ENCODE measurements at places on chromosomes 2 and 18.
A peak's percentile ranks its signal among the peaks of the same experiment; 100 is the strongest.

DNA sequence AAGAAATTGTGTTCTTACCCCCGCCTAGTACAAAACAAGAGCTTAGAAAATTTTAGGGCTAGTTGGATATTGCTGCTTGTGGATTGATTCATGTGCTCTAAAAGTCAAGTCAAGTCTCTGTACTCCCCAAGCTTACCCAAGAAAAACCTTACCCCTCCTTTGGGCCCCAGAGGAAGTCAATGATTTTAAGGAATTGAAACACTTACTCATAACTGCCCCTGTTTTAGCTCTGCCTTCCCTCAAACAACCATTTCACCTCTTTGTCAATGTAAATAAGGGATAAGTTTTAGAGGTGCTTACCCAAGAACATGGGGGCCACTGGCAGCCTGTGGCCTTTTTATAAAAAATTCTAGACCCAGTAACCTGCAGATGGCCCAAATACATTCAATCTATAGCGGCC, 136.6 kb upstream of the RMP24 start:
- no peak for DNase-seq

GRCh38 chr18:32086881-32087280, 4.8 kb upstream of the RNF138 start:
- no peak for DNase-seq

- DNase-seq, result no peak
Measured at GRCh38 chr2:161245671-161246070, 62.6 kb upstream of the PSMD14 start.

GRCh38 chr18:56799756-56800155, 148.6 kb downstream of the WDR7 start:
- DNase-seq, result no peak

GRCh38 chr2:234178330-234179030, 128.0 kb downstream of the SPP2 start:
- DNase-seq, result no peak

- DNase-seq, result no peak
Measured at GRCh38 chr18:34643989-34644388, 66.1 kb upstream of the DTNA start.

GRCh38 chr2:218876562-218877219, 4.0 kb upstream of the WNT10A start:
- DNase-seq, result peak; percentile 68

- DNase-seq, result no peak
Measured at GRCh38 chr18:75374466-75374865, 53.0 kb downstream of the SMIM21 start.

GRCh38 chr2:168315331-168316072, 68.1 kb upstream of the STK39 start:
- DNase-seq, result no peak

DNA sequence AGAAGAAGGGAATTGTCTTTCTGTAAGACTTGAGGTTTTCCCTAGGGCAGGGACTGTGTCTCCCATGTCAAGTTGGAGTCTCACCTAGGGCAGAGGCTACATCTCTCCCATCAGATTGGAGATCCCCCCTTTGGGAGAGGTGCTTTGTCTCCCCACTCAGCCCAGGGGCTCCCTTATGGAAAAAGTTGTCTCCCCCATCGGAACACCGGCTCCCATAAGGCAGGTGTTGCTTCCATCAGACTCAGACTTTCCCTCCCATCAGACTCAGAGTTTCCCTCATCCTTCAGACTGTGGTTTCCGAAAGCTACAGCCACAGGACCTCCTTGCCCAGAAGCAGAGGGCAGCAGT, 5.8 kb downstream of the ANKRD53 start:
- DNase-seq, result no peak

- DNase-seq, result no peak
Measured at GRCh38 chr2:107338571-107338970, 452.6 kb upstream of the ST6GAL2 start.

DNA sequence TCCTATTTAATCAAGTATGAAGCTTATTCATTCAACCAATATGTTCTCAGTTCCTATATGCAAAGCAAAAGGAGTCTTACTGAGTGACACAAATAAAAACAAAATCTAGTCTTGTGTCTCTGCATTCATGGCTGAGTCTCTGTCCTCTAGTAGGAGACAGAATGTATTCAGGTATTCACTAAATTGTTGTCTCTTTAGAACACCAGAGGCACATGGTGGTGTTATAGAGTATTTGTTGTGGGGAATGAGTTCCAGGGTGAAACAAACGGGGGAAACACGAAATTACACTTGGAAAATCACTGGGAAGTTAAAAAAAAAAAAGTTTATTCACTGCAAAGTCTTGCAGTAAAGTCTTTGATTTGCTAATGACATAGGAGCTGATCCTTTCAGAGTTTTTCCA, 131.7 kb upstream of the FSHR start:
- no peak for DNase-seq

- no peak for DNase-seq
Measured at GRCh38 chr18:56569416-56569815, 69.0 kb downstream of the TXNL1 start.

GRCh38 chr2:54455563-54456361, at the start of gene SPTBN1:
Gene SPTBN1 (plus strand): TSS chr2:54456327. CDS start chr2:54526419, 70,092 bp downstream.
- DNase-seq, result peak; percentile 27

GRCh38 chr2:46984642-46985476, 69.3 kb upstream of the MCFD2 start:
- peak; percentile 42 for DNase-seq

- no peak for DNase-seq
Measured at GRCh38 chr2:208306291-208306690, 40.2 kb downstream of the PIKFYVE start.

GRCh38 chr2:196088203-196088602, 19.6 kb upstream of the DNAH7 start:
- no peak for DNase-seq

DNA sequence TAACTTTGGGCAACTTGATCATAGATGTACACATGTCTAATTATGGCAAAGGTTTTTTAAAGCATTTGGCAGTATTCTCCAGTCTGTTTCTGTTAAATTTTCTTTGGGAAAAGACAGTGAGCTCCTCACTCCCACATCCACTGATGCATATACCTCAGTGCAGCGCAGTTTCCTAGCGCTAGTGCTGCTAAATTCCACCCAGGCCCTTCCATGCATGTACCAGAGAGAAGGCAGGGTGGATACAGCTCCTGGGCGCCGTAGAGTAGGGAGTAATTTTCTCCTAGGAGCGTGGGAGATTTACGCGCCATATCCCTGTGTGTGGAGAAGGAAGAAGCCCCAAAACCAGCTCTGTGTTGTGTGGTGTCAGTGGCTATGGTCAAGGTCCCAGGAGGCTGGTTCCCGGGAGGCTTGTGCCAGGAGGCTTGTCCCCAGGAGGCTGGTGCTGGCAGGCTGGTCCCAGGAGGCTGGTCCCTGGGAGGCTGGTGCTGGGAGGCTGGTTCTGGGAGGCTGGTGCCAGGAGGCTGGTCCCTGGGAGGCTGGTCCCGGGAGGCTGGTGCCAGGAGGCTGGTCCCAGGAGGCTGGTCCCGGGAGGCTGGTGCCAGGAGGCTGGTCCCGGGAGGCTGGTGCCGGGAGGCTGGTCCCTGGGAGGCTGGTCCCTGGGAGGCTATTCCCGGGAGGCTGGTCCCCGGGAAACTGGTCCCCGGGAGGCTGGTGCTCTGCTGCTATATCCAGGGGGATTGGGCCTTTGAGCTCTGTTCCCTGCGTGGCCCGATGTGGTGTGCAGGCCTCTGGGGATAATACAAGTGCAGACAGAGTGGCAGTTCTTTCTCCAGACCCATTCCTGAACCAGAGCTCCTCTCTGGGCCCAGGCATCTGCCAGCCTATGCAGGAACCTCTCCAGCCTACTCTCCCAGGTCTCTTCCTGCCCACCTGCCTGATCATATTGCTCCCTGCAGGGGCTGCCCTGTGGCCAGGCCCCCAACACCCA, 161.2 kb downstream of the SEPTIN10 start:
- DNase-seq, result no peak

- no peak for DNase-seq
Measured at GRCh38 chr2:202116691-202117090, 43.6 kb downstream of the KIAA2012 start.

DNA sequence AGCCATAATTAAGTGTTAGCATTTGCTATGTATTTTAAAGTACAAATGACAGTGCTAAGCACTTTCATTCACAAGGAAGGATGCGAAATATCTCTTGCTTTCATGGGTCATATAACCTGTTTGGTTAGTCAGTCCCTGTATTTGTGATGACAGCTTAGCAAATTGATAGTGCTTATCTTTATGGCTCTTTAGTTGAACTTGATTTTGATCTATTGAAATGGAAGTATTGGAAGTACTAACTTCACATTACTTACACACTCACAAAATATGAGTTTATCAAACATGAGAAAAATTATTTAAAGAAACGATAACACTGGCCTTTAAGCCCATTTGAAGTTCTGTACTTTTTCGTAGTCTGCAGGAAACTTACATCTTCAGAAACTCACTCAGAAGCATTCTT, 97.4 kb upstream of the NEUROD1 start:
- no peak for DNase-seq

- no peak for DNase-seq
Measured at GRCh38 chr2:71680925-71681324, 227.6 kb downstream of the DYSF start.

- no peak for DNase-seq
Measured at GRCh38 chr2:134367213-134367612, 113.3 kb downstream of the MGAT5 start.

DNA sequence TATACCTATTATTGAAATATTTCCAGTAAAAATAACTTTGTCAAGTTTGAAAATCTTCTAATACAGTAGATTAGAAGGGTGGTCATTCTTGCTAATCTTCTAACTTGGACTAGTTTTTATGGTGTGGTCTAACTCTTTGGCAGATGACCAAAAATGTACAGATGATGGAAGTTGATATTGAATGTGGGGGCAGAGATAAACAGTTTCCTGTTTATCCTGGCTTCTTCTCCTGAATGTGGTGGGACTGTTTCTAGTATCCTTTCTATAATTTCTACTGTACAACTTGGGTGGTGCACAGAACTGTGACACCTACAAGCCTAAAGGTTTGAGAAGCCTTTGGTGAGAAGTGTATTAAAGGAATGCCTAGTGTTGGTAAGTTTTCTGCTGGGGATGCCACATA, 178.7 kb downstream of the PDE11A start:
- DNase-seq, result no peak

DNA sequence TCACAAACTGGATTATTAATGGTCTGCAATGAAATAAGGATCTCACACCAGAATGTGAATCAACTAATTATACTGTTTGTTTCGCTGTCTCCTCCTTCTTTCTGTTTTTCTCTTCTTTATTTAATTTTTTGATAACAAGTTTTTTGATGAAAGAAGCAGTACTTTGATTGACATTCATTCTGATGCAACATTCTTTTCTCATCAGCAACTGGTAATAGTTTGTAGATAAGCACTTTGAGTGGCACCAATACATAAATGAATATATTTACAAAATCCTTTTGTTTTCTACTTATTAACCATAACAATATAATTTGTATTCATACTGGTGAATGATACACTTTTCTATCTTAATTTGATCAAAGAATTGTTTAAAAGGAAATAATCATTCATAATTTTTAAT, 115.3 kb upstream of the FAM117B start:
- DNase-seq, result no peak

- no peak for DNase-seq
Measured at GRCh38 chr2:129957891-129958290, 21.6 kb upstream of the RAB6C start.

DNA sequence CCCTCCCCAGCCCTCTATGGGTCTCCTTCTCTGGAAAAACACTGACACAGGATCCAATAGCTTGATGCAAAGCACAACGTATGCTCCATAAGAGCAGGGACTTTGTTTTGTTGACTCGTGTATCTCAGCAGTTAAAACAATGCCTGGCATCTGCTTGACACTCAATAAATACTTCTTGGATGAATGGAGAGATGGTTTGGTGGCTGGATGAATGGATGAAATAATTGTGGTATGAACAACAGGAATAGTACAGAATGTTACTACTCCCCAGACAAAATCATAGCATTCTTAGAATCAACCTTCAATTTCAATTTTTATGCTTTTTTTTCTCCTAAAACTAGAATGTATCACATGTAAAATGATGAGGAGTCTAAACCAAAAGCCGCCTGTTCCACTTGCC, 57.4 kb downstream of the KCNE4 start:
- DNase-seq, result no peak

- DNase-seq, result no peak
Measured at GRCh38 chr2:51013933-51014526, 17.9 kb downstream of the NRXN1 start.

DNA sequence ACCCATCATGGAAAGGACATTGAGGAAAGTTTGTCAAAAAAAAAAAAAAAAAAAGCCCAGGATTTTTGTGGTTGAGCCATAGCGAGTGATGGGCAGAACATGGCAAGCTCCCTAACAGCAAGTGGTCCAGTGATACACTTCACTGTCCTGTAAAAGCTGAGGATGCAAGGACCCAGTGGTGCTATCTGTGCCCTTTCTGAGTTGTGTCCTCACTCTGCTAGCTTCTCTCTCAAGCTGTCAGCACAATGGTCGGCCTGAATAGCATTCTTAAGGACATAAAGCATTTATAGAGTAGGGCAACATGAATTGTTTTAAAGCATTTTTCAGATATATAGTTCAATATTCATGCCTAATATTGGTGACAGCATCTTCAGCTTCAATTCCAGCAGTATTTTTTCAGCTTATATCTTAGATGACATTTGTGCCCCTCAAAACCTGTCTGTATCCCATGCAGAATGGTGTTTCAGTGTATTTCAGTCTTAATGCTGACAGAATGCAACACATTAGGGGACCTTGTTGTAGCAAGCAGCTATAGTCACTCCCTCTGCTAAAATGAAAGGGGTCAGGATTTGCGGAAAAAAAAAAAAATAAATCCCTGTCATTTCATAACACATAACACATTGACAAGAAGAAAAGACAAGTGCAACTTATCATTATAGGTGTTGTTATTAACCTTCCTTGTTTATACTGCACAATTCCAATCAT, 496.7 kb downstream of the THSD7B start:
- DNase-seq, result no peak

- DNase-seq, result no peak
Measured at GRCh38 chr2:36255863-36256262, 99.7 kb upstream of the CRIM1 start.

GRCh38 chr2:138271467-138271866, 230.1 kb upstream of the SPOPL start:
- DNase-seq, result no peak

- no peak for DNase-seq
Measured at GRCh38 chr2:205408696-205409095, 273.6 kb upstream of the NRP2 start.

GRCh38 chr2:43458014-43458628, 137.7 kb downstream of the THADA start:
- no peak for DNase-seq

DNA sequence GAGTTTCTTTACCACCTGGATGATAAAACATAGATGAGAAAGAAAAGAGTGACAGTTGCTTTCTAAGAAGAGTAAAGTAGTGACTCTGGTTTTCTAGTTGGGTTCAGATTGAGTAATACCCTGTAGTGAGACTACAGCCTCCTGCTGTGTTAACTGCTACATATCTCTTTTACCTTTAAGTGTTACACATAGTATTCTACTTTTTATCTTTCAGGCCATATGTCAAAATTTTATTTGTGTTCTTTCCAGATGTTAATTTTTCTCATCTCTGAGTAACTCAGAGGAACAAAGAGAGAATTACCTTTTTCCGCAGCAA, 348.2 kb downstream of the CTNNA2 start:
- no peak for DNase-seq
